ENCODE measurements at places on chromosomes 2 and 18.

DNA sequence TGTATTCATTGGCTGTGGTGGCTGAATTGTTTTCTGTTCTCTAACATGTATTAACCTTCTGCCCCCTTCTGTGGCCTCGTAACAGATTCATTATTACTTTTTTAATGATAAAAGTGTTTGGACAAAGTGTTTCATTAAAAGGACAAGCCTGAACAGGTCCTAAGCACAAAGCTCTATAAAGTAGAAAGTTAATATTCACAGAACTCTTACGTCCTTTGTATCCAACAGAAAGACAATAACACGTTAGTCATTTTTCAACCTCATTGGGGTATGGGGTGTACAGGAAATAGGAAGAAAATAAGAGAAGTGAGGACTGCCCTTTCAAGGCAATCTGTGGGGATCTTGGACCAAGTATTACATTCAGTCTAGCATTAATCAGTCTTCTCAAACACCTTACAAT, 105.5 kb upstream of the RGPD4 start:
- no peak for DNase-seq

GRCh38 chr2:212021947-212022346, 516.7 kb downstream of the ERBB4 start:
- DNase-seq, result no peak

DNA sequence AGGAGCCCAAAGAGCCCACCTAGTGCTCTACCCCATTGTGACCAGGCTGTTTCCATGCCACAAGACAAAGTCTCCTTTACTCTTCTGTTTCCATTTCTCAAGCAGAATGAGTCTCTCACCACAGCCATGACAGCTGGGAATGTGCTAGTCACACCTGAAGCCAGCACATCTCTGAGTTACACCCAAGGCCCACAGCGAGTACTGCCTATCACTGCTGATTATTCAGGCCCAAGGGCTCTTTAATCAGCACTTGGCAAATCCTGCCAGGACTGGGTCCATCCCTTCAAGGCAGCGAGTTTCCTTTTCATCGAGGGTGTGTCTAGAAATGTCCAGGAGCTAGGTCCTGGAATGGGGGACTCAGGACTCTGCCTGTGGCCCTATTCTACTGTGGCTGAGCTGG, 14.6 kb upstream of the PPP1R1C start:
- DNase-seq, result no peak

- no peak for DNase-seq
Observed at GRCh38 chr2:207787017-207787416, 17.3 kb upstream of the FZD5 start.

DNA sequence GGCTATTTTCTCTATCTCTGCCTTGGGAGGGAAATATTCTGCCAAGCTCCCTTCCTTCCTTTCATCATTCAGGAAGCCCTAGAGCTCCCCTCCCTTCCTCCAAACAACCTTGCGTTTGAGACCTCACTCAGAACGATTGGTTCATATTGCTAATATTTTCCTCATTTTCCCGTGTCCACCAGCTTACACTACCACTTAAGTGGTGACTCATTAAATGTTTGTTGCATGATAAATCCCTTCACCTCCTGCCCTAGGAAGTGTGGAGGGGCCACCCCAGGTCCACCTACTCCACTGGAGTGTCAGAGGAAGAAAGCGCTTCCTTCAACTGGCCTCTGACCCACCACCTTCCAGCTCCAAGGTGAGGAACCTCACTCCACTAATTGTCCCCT, 2.3 kb upstream of the LPIN2 start:
- no peak for DNase-seq

DNA sequence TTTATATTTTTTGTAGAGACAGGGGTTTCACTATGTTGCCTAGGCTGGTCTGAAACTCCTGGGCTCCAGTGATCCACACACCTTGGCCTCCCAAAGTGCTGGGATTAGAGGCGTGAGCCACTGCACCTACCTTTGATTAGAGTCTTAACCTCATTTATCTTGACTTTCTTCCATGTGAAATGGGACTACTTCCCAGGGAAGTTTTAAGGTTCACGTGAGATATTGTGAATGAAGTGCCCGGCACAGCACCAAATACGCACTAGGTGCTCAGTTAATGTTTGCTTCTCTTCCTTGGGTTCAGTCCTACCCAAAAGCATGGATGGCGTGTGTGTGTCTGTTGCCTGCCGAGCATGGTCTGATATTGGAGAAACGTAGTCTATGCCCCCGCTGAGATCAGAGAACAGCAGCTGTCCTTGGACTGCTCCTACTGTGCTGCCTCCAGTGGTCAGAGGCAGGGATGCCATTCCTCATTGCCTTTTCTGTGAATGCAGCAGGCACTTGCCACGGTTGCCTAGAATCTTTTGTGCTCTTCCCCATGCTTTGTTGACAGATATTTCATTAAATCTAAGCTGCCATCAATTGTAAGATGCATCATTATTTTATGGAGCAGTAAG, 12.3 kb upstream of the TFCP2L1 start:
- no peak for DNase-seq

DNA sequence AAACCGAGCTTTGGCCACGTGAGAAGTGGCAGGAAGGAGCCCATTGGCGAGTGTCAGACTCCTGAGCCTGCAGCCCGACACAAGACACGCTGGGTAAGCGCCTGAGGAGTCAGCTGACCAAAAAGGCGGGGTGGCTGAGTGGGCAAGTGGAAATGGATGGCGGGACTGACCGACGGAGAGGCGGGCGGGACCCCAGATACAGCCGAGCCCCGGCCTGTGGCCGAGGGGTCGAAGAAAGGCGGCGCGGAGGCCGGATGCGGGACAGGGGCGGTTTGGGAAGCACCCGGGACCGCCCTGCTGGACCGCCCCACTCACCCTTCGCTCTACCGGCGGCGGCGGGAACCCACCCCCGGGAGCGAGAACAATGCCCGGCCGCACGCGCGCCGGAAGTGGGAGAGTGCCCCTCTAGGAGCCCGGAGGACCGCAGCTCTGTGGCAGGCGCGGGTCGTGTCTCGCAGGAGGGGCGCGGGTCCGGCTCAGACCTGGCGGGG, 22.8 kb downstream of the ZSCAN30 start:
- DNase-seq, result peak; percentile 50

DNA sequence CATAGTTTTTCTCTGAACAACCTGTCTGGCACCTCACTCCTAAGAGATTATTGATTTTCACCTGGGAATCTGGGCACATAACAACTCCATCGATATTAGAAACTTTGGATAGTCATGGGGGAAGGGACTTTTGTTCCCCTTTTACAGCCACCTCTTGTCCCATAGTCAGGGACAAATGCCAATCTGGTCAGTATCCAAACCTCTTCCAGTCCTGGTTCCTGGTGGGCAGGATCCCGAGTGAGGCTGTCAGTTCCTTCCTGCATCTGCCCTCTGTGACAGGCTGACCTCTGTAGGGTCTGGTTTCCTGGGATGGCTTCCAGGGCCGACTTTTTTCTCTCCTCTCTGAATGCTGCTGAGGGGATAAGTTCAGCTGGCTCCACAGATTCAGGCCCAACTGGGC, 11.0 kb downstream of the KIF5C start:
- DNase-seq, result no peak

GRCh38 chr2:72036173-72036545, 111.5 kb downstream of the CYP26B1 start:
- DNase-seq, result no peak

GRCh38 chr2:208620487-208620978, 213.9 kb downstream of the PTH2R start:
- no peak for DNase-seq

GRCh38 chr2:229641676-229642075, 72.7 kb downstream of the DNER start:
- DNase-seq, result no peak

GRCh38 chr2:32627441-32627813, 423 bp upstream of the TTC27 start:
- no peak for DNase-seq

GRCh38 chr2:163119966-163120365, 281.4 kb upstream of the KCNH7 start:
- no peak for DNase-seq

- DNase-seq, result no peak
Observed at GRCh38 chr2:137321566-137321965, 556.2 kb downstream of the THSD7B start.

- peak; percentile 2 for DNase-seq
Observed at GRCh38 chr18:68694316-68694715, 20.6 kb downstream of the TMX3 start.

DNA sequence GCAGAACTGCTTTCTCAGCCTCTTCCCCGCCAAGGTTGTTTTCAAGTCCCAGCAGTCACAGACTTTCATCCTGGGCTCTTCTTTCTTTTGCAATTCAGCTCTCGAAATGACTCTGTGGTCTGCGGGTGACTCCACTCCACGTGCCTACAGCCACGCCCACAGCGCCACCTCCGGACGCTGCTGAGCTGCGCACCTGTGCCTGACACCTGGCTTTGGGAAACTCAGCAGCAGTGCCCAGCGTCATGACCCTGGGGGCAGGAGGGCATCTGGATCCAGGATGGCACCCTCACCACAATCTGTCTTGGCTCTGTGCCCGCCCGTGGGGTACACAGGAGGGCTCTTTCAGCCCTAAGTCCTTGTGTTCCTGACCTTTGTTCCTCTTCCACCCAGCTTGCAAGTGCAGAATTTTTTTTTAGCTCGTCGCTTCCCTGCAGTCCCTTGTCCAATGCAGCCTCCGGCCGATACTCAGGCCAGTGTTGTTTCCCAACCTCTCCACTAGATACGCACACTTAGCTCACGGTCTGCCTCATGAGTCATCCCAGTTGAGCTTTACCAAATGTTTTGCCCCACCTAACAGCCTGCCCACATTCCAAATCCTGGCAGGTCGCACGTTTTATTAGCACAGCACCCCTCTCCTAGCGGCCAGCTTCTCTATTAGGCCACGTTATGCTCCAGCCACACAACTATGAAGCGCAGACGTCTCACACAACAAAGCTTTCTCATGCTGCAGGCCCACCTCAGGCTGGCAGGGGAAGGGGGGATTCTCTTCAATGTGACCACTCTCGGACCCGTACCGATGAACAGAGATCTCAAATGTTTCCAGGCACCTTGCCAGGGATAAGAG, 6.5 kb upstream of the CAPN10 start:
- DNase-seq, result peak; percentile 53

Measured in activated gamma-delta T cell (primary cell).